SJCRH30 (cell line): ENCODE measurements at places on chromosomes 2 and 18. TPM values are rescaled to one million over a fixed set of nuclear protein-coding genes. Genes with fewer than 3 reads are reported as not detected.

MSTN gene
- total RNA-seq: 93.4 and 102 TPM in 2 replicates

NBAS gene
- 44.2 and 44.5 TPM in 2 replicates for total RNA-seq

SULT1C2 gene
- total RNA-seq: not detected in 2 replicates

LOXHD1 gene
- not detected in 2 replicates for total RNA-seq

PDCD1 gene
- total RNA-seq: 0.08 and 0.28 TPM in 2 replicates

WDR43 gene
- total RNA-seq: 129 and 155 TPM in 2 replicates

CDH7 gene
- 6.8 and 7.8 TPM in 2 replicates for total RNA-seq

POLR1A gene
- total RNA-seq: 49.9 and 53.0 TPM in 2 replicates

HOXD13 gene
- 11.0 and 13.6 TPM in 2 replicates for total RNA-seq

ZAP70 gene
- 0.30 and 0.35 TPM in 2 replicates for total RNA-seq

IL1F10 gene
- total RNA-seq: not detected in 2 replicates

FAM98A gene
- total RNA-seq: 30.0 and 44.2 TPM in 2 replicates

RBM45 gene
- 8.8 and 11.6 TPM in 2 replicates for total RNA-seq
